ENCODE measurements at places on chromosomes 3 and 15.

DNA sequence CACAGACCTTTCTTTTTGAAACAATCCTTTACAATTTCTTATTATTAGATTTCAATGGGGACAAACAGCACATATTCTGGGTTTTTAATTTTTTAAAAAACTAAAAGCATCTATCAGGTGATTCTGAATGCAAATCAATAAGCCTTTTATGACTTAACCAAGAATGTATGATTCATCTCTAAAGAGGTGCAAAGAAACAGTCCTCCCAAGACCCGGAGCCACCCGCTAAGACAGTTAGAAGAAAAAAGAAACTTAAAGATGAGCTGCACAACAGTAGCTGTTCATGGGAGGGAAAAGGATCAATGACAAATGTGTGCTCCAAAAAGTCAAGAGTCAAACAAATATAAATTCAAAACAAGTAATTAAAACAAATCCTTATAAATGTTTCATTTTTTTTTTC lies 319.5 kb downstream of the THSD4 start:
- no peak overlapping the region for H3K4me3 ChIP-seq
- peaks cover 3% of the 10 kb centered on the region for H3K36me3 ChIP-seq
- no peak for DNase-seq
- no peak overlapping the region for H3K27ac ChIP-seq
- H3K4me1 ChIP-seq: no peaks in the 10 kb centered on the region
- H3K27me3 ChIP-seq: peaks cover 1% of the 10 kb centered on the region

DNA sequence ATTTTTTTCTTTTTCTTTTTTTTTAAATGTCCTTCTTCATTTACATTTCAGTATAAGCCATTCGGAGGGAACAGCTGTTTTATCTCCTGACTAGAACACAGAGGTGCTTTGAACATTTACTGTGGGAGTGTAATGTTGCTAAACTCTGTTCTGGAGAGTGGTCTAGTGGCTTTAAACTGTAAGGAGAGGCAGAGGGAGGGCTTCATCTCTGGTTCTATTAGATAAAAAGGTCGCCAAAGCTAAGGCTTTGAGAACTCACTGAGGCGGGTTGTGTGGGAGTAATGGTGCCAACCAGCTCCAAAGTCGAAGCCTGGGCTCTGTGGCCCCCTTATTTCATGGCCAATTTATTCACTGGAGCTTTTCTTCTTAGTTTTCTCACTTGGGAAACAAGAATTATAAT lies 133.2 kb downstream of the ANXA2 start:
- H3K27me3 ChIP-seq: peaks cover 21% of the 10 kb centered on the region
- H3K36me3 ChIP-seq: no peaks in the 10 kb centered on the region
- no peak overlapping the region for H3K27ac ChIP-seq
- no peak overlapping the region for H3K4me3 ChIP-seq
- DNase-seq: no peak
- H3K4me1 ChIP-seq: no peaks in the 10 kb centered on the region

- H3K4me3 ChIP-seq: no peak overlapping the region
- no peak overlapping the region for H3K27ac ChIP-seq
- no peak for DNase-seq
- no peaks in the 10 kb centered on the region for H3K36me3 ChIP-seq
- peaks cover 19% of the 10 kb centered on the region for H3K27me3 ChIP-seq
Observed at GRCh38 chr3:152609891-152610290, 225.0 kb upstream of the P2RY1 start.

GRCh38 chr3:77025471-77025870 lies 14.4 kb upstream of the ROBO2 start:
- H3K36me3 ChIP-seq: no peaks in the 10 kb centered on the region
- no peaks in the 10 kb centered on the region for H3K4me1 ChIP-seq
- H3K27me3 ChIP-seq: no peaks in the 10 kb centered on the region
- no peak for DNase-seq

DNA sequence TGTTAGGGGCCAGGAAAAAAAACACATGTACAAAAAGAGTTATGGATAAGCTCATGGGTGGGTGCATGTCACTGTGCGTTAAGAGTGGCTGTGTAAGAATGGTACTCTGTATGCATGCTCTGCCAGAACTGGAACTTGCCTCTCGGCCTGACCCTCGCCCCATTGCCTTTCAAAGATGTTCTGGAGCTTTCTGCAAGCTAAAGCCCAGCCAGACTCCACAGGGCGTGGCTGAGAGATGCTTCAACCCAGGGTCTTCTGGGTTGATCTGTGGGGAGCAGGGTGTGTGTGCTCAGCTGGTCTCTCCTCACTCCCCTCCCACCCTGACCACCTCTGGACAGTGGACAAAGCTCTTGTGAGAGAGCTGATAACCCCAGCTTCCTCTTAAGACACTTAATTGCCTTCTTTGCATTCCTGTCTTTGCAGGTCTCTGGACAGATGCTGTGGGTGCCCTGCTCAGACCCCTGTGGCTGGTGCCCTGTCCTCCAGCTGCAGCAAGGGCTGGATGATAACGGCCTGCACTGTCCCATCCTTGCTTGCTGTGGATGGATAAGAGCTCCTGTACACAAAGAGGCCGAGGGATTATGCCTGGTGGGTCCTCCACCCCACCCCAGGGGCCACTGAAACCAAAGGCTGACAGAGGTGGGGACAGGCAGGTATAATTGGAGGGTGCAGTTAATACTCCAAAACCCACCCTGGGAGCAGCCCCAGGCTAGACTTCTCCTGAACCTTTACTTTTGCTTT lies 28.7 kb downstream of the ALDH1L1 start:
- no peak for DNase-seq
- peaks cover 26% of the 10 kb centered on the region for H3K27me3 ChIP-seq
- H3K36me3 ChIP-seq: no peaks in the 10 kb centered on the region
- H3K4me1 ChIP-seq: no peaks in the 10 kb centered on the region

GRCh38 chr15:93861413-93861812 lies 369.9 kb upstream of the MCTP2 start:
- no peaks in the 10 kb centered on the region for H3K36me3 ChIP-seq
- H3K4me3 ChIP-seq: peak overlapping the region; percentile 28
- no peak overlapping the region for H3K27ac ChIP-seq
- H3K27me3 ChIP-seq: peaks cover 10% of the 10 kb centered on the region

GRCh38 chr15:37084602-37085001 lies 15.7 kb downstream of the MEIS2 start:
- no peaks in the 10 kb centered on the region for H3K4me1 ChIP-seq
- no peak for DNase-seq
- H3K27ac ChIP-seq: no peak overlapping the region
- no peaks in the 10 kb centered on the region for H3K36me3 ChIP-seq
- H3K4me3 ChIP-seq: no peak overlapping the region

DNA sequence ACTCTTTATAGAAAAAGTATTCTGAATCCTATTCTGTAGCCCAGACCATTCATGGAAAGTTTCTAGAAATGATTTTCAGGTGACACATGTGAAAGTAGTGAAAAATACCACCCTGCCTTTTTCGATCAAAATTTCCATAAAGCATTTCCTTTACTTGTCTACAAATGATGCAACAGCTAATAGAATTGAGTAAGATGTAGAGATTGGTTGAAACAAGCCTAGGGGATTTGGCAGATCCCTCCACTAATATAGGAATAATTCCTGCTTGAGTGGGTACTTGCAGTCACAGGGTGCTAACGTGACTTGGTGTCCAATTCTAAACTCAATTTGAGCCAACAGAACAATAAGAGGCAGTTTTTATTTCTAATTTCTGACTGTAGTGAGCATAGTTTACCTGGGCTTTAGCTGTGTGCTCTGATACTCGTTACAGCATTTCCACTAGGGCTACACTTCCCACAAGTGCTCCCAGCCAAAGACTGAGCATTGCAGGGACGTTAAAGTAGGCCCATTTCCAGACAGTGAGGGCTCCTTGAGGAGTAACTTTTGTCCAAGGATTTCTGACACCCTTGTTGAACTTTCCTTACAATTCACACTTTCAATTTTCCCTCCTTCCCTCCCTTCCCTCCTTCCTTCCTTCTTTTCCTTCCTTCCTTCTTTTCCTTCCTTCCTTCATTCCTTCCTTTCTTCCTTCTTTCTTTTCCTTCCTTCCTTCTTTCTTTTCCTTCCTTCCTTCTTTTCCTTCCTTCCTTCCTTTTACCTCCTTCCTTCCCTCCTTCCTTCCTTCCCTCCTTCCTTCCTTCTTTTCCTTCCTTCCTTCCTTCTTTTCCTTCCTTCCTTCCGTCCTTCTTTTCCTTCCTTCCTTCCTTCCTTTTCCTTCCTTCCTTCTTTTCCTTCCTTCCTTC lies 53.9 kb upstream of the TP63 start:
- H3K27me3 ChIP-seq: no peaks in the 10 kb centered on the region
- H3K36me3 ChIP-seq: no peaks in the 10 kb centered on the region
- peaks cover 2% of the 10 kb centered on the region for H3K4me1 ChIP-seq
- H3K27ac ChIP-seq: no peak overlapping the region

DNA sequence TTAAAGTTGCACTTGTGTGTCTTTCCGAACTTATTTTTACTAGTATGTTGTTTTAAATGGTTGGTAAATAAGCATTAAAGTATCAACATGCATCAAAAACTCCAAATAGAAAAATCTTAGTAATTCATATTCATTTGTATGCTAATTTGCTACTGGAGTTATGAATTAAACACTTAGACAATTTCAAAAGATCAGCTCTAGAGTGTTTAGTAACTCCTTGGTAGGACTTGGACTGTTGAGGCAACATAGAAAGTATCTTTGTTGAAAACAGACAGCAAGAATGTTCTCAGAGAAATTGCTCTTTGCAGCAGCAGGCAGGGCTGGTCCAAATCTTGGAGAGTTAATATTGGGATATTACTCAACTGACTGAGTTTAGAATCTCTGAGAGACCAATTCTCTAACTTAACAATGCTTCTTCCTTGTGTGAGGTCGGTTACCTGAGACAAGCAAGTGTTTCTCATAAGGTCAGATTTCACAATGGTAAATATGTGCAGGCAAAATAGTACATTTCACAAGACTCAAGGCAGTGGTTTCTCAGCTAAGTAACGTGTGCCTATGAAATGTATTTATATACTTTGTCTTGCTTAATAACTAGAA lies 147.8 kb upstream of the IL12A start:
- H3K36me3 ChIP-seq: no peaks in the 10 kb centered on the region
- H3K27me3 ChIP-seq: peaks cover 21% of the 10 kb centered on the region
- DNase-seq: no peak
- H3K27ac ChIP-seq: no peak overlapping the region
- H3K4me3 ChIP-seq: no peak overlapping the region

- peaks cover 9% of the 10 kb centered on the region for H3K27me3 ChIP-seq
- no peak overlapping the region for H3K27ac ChIP-seq
- H3K4me3 ChIP-seq: no peak overlapping the region
- H3K4me1 ChIP-seq: no peaks in the 10 kb centered on the region
Observed at GRCh38 chr3:44893097-44893496, 18.7 kb downstream of the TGM4 start.

- no peaks in the 10 kb centered on the region for H3K27me3 ChIP-seq
- no peak for DNase-seq
- H3K27ac ChIP-seq: peak overlapping the region; percentile 94
- peaks cover 25% of the 10 kb centered on the region for H3K36me3 ChIP-seq
- H3K4me1 ChIP-seq: peaks cover 76% of the 10 kb centered on the region
- peak overlapping the region; percentile 75 for H3K4me3 ChIP-seq
Observed at GRCh38 chr3:52218937-52219650, 6.4 kb downstream of the TLR9 start.

DNA sequence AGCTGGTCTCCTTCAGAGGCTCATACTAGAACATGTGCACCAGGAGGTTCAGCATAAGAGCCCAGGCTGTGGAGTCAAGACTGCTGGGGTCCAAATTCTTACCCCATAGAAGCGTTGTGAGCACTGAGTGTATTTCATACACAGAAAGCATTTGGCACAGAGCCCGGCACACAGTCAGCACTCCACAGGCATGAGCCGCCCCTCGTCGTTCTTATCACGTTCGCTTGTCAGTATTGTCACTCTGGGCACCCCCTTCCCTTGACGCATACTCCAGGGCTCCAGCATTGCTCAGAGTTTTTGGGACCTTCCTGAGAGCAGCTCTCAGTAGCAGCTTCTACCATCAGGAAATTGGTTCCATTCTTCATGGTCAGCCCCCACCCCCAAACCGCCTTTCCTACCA lies 25.2 kb downstream of the CORO2B start:
- H3K36me3 ChIP-seq: no peaks in the 10 kb centered on the region
- no peak for DNase-seq
- no peak overlapping the region for H3K4me3 ChIP-seq
- H3K27me3 ChIP-seq: peaks cover 78% of the 10 kb centered on the region

DNA sequence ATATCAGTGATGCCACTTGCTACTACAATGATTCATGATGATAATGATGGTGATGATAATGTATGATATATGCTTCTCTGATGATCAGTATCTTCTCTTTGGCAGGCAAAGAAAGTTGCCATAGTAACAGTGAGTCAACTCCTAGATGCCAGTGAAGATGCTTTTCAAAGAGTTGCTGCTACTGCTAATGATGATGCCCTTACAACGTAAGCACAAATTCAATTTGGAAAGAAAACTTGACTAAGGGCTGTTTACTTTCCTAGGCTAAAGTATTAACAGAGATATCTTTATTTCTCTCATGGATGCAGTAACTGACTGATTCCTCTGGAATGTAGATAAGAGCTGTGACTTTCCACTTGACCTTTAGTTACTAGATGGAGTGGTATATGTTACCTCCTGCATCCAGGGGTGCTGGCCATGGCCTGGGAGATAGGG lies 27.8 kb downstream of the ADGRG7 start:
- H3K4me3 ChIP-seq: no peak overlapping the region
- peaks cover 22% of the 10 kb centered on the region for H3K27me3 ChIP-seq
- DNase-seq: no peak
- no peaks in the 10 kb centered on the region for H3K36me3 ChIP-seq
- H3K4me1 ChIP-seq: no peaks in the 10 kb centered on the region

DNA sequence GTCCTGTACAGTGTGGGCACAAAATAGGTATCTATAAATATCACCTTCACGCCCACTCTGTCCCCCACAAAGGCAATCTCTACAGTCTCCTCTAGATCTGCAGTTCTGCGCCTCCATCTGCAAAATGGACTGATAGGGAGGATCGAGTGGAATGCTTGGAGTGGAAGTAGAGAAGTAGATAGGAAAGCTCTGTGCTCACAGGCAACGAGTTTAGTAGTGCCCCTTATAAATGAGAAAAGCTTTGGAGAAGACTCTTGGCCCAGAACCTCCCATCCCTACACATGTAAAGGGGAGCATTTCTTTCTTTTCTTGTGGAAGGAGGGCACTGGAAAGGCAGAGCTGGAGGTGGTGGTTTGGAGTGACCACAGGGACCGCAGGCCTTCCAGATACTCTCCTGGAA lies 88.5 kb downstream of the ZNF621 start:
- peaks cover 50% of the 10 kb centered on the region for H3K27me3 ChIP-seq
- no peak overlapping the region for H3K27ac ChIP-seq
- H3K36me3 ChIP-seq: no peaks in the 10 kb centered on the region
- no peaks in the 10 kb centered on the region for H3K4me1 ChIP-seq
- no peak for DNase-seq

DNA sequence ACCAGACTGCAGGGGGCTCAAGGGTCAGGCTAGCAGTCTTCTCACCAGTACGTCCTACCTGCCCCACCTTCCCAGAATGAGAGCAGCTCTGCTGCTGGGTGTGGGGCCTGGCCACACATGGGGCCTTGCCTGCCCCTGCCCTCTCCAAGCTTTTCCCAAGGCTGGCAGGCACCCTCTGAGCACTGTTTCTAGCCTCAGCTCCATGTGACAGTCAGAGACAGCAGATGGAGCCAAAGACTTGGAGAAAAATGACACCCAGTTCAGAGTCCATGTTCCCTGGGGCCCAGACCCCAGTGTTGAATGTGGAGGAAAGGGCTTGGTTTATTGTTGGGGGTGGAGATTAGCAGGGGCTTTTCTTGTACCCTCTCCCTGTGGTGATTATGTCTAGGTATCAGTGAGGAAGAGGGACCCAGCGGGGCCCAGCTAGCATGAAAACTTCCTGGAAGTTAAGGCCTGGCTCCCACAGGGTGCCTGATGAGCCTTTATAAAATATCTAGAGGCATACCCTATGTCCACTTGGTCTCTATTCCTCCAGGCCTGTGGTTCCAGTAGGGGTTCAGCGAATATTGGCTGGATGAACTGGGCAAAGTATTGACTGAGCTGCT lies 153.8 kb downstream of the EEFSEC start:
- H3K4me1 ChIP-seq: peaks cover 2% of the 10 kb centered on the region
- no peaks in the 10 kb centered on the region for H3K27me3 ChIP-seq
- H3K4me3 ChIP-seq: no peak overlapping the region
- no peak for DNase-seq

All from effector memory CD8-positive, alpha-beta T cell (primary cell).